ENCODE measurements at places on chromosomes 2 and 18.

GRCh38 chr2:140929849-140930248 lies 1201.0 kb downstream of the LRP1B start:
- no peak for DNase-seq

GRCh38 chr2:176692533-176692932 lies 423.3 kb downstream of the MTX2 start:
- no peak for DNase-seq

- no peak for DNase-seq
Measured at GRCh38 chr2:174174741-174175140, 73.6 kb downstream of the OLA1 start.

DNA sequence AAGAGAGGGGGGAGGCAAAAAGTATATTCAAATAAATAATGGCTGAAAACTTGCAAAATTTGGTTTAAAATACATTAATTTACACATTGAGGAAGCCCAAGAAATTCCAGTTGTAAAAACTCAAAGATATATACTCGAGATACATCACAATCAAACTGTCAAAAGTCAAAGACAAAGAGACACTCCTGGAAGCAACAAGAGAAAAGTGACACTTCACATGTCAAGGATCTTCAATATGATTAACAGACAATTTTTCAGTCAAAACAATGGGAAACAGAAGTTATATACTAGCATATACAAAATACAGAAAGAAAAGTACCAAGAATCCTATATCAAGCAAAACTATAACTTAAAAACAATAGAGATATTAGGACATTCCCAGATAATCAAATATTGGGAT lies 170.2 kb downstream of the CCDC178 start:
- DNase-seq = no peak

GRCh38 chr2:226660526-226660925 lies 139.1 kb downstream of the IRS1 start:
- no peak for DNase-seq

DNA sequence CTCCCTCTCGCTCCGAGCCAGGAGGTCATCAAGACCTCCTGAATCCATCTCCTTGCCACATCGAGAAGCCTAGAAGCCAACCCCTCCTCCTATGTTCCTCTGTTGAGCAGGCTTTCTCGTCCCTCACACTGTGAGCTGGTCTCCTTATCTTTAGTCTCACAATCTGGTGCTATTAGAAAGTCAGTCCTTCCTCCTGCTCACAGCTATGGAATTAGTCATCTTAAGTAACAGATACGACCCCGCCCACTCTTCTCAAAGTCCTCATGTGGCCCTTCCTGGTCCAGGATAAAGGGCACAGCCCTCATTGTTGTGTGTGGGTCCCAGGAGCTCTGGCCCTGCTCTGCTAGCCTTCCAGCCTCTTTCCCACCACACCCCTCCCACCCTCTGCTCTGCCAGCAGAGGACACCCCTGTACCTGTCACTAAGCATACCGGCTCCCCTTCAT lies 41.4 kb upstream of the TRIB2 start:
- no peak for DNase-seq

- DNase-seq = no peak
Measured at GRCh38 chr2:205605638-205606304, 76.5 kb upstream of the NRP2 start.

DNA sequence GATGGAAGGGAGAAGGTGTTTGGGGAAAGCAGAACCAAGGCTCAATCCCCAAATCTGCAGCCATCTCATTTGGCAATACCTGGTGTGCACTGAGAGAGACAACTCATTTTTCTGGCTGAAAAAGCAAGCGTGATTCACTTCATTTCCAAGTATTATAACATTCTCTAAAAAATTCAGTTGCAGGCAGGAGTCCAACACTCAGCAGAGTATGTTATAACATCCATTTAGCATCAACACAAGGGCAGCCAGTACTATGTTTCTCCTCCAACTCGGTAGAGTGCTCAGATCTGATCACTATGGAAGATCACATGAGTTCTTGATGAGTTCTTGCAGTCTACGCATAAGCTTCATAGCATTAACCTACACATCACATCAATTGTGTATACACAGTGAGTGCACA lies 99.4 kb upstream of the PID1 start:
- no peak for DNase-seq

GRCh38 chr2:1618974-1619373 lies 125.3 kb downstream of the PXDN start:
- DNase-seq = no peak

DNA sequence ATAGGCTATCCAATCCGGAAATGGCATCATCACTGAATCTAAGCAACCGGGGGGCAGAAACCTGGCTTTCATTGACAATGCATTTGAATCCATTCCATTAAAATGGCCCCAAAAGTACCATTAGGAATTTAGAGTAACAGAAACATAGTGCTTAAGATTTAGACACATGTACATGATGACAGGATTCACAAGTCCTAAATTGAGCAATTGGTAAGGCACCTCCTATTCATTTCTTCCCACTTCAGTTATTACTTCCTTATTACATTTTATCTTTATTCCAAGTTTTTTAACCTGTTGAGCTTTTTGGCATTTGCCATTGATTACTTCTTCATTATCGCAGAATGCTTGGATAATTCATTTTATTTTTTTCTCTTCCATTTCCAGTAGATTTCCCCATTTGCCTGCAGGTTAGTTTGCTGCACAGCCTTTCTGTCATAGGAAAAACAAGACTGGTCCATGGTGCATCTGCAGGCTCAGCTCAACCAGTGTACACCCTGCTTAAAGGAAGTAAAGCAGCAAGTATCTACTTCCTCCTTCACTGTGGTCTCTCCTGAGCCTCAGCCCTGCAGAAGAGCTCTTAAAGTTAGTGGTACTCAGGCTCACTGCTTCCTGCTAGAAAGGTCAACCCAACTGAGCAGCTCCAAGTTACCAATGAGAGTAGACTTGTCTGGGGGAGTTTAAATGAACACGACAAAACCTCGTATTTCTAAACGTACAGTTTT lies 89.2 kb downstream of the DOCK10 start:
- peak; percentile 66 for DNase-seq

DNA sequence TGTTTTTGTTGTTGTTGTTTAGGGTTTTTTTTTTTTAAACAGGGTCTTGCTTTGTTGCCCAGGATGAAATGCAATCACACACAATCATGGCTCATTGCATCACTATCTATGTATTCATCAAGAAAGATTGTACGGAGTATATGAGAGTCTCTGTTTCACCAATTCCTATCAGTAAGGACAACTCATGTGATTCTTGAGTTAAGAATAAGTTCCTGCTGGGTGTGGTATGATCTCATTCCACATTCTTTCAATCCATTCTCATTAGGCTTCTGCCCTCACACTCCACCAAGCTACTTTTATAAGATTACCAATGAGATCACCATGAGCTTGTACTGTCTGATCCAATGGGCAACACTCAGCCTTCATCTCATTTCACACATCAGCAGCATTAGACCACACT lies 9.1 kb upstream of the AP1S3 start:
- no peak for DNase-seq

- no peak for DNase-seq
Measured at GRCh38 chr2:88248280-88248828, 78.2 kb downstream of the THNSL2 start.

DNA sequence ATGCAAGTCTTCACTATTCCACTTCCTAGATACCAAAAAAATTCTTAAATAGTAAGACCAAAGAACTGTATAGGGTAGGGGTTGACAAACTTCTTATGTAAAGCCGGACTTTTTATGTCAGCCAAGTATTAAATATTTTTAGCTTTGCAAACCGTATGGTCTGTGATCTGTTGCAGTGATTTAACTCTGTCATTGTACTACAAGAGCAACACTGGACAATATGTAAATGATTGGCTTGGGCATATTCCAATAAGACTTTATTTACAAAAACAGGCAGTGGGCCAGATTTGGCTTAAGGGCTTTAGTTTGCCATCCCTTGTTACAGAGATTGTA lies 48.0 kb downstream of the MGAT5 start:
- DNase-seq = no peak

- no peak for DNase-seq
Measured at GRCh38 chr18:64167408-64167925, 18.6 kb upstream of the LINC00305 start.

DNA sequence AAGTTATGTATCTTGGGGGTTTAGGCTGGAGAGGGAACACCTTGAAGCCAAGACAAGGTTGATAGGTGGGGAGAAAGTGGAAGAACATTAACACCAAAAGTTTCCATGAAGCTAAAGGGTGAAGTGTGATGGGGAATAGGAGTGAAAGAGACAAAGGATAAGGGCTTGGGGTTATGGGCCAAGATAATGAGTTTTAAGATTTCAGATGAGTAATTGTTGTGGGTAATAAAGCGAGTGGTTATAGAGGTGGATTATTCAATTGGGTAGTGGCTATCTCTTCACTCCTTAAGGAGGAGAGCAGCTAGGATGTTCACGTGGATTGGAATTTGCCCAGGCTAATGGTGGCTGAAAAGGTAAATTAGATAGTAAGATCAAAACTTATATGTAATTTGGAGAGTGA lies 29.8 kb downstream of the EML4 start:
- no peak for DNase-seq

GRCh38 chr2:233482616-233483015 lies 84.0 kb downstream of the USP40 start:
- DNase-seq = no peak

DNA sequence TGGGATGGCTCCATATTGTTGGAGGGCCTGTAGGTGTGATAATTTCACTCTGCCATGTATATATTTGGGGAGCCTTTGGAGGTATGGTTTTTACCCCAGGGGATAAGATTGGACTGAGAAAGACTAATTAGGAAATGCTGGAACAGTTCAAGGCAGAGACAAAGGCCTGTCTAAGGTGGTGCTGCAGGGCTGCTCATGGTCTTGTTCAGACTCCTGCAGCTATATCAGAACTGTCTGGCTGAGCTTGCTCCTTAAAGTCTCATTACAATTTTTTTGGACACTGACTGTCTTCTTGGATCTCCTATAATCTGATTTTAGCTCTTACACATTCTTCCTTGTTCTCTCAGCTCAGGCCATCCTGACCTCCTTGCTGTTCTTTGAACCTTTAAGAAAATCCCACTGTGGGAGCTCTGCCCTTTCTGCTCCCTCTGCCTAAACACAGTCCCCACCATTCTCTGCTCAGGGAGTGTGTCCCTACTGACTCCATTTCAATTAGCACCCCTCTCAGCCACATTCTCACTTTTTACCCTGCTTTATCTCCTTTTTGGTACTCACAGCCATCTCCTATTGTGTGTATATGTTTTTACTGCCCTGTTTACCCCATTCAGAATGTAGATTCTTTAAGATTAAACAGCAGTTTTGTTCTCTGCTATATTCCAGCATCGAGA lies 468.7 kb upstream of the FANCL start:
- DNase-seq = no peak

- DNase-seq = no peak
Measured at GRCh38 chr18:64695851-64696553, 547.1 kb upstream of the LINC00305 start.

- DNase-seq = no peak
Measured at GRCh38 chr2:224520064-224520463, 65.1 kb downstream of the CUL3 start.

DNA sequence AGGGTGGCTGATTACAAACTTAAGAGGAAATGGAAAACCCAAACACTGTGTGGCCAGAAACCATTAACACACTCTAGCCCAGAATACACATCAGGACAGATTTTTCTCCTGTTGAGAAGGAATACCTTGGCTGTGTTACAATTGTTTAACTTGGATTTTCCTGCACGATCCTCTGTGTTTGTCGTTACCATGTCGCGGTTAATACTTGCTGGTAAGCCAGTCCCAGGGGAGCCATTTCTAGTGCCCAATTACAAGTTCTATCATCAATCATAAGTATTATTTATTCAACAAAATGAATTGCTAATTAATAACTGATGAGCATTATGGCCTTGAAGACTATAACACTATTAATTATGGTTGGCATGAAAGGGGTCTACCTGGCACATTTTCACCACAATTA lies 146.8 kb downstream of the LNPK start:
- DNase-seq = no peak

DNA sequence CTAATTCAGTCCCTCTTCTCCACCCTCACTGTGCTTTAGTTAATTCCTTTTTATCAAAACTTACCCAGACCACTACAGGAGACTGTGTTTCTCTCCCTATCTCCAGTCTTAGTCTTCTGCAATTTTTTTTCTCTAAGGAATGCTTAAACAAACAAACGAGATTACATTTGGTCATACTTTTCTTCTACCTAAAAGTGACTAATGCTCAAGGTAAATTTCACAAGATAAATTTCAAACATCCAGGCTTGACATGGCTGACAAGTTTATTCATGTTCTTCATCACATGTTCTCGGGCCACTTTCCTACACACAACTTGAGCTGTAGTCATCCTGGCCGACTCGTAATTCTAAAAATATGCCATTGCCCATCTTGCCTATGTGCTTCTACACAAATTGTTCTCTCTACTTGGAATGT lies 23.2 kb upstream of the ACSL3 start:
- no peak for DNase-seq

GRCh38 chr18:37440206-37440605 lies 125.4 kb downstream of the CELF4 start:
- no peak for DNase-seq

- no peak for DNase-seq
Measured at GRCh38 chr2:171523088-171524017, 1.1 kb downstream of the CYBRD1 start.

GRCh38 chr2:197251163-197251562 lies 59.4 kb downstream of the ANKRD44 start:
- DNase-seq = no peak

GRCh38 chr2:165587335-165587938 lies 117.9 kb downstream of the CSRNP3 start:
- DNase-seq = no peak

- no peak for DNase-seq
Measured at GRCh38 chr18:63591725-63592124, 4.6 kb downstream of the SERPINB13 start.
